CD4-positive, alpha-beta T cell treated with Interleukin-6 at 100 ng/mL for 8 hours (primary cell): ENCODE measurements at places on chromosomes 7 and 10.
A peak's percentile ranks its signal among the peaks of the same experiment; 100 is the strongest.

DNA sequence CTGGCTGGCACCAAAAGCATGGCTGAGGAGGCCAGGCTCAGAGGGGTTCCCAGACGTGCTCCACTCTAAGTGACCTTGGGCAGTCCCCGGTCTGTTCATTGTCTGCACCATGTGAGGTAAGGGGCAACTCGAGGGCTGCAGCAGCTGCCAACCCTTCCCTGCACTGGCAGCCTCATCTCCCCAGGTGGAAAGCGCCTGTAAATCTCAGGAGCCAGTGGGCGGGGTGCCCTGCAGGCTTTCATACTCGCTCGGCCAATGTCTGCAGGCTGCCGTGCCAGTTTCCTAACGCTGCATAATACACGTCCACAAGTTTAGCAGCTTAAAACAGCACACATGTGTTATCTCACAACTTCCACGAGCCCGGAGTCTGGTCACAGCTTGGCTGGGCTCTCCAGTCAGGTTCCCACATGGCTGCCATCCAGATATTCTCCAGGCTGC, 12.6 kb upstream of the GDF10 start:
- DNase-seq = no peak

- DNase-seq = no peak
Observed at GRCh38 chr10:17255512-17255911, 27.5 kb downstream of the VIM start.

- peak; percentile 78 for DNase-seq
Observed at GRCh38 chr10:114304571-114305421, 65.7 kb downstream of the VWA2 start.

DNA sequence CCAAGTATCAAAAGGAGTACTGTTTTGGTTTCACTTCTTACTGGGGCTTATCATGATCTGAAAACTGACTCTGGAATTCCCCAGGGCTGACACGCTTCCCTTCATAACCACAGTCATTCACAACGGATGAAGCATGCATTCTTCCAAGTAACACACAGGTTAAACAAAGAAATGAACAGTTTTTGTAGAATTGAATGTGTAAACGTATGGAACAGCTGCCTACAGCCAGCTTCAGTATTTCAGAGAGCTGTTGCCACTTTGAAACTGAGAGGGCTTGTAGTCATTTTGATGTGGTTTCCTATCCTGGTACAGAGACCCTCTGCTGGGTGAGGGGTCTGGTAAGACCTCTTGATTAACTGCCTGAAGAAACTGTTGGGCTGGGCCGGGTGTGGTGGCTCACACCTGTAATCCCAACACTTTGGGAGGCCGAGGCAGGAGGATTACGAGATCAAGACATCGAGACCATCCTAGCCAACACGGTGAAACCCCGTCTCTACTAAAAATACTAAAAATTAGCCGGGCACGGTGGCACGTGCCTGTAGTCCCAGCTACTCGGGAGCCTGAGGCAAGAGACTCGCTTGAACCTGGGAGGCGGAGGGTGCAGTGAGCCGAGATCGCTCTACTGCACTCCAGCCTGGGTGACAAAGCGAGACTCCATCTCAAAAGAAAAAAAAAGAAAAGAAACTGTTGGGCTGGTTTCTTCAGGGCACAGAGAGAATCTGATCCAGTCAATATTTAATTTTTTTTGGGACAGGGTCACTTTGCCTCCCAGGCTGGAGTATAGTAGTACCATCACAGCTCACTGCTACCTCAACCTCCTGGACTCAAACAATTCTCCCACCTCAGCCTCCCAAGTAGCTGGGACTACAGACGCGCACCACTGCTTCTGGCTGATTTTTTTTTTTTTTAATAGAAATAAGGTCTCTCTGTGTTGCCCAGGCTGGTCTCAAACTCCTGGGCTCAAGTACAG, 4.7 kb downstream of the NFE2L3 start:
- DNase-seq = peak; percentile 56

GRCh38 chr10:3906511-3907111, 121.6 kb upstream of the KLF6 start:
- DNase-seq = no peak

GRCh38 chr10:23585186-23585585, 146.3 kb downstream of the OTUD1 start:
- no peak for DNase-seq

- no peak for DNase-seq
Observed at GRCh38 chr10:120426306-120426705, 30.7 kb upstream of the PLPP4 start.

DNA sequence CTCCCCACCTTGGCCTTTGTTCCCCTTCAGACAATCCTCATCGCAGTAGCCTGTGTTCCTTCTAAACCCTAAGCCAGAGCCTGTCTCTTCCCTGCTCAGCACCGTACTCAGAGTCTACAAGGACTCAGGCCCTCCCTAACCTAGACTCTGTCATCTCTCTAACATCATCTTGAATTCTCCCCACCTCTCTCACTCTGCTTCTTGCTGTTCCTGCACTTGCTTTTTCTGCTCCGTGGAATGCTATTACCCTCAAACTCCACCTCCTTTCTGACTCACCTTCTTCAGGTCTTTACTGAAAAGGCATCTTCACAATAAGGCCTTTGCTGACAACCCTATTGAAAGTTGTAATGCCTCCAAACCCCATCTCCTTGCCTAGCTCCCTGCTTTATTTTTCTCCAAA, 141.0 kb downstream of the DKK1 start:
- no peak for DNase-seq

GRCh38 chr10:113854761-113855588, 514 bp downstream of the NHLRC2 start:
- DNase-seq = peak; percentile 10

- no peak for DNase-seq
Observed at GRCh38 chr7:128836729-128837348, 6.6 kb downstream of the FLNC start.

- no peak for DNase-seq
Observed at GRCh38 chr7:32658034-32658433, 162.7 kb downstream of the AVL9 start.

GRCh38 chr7:85972504-85973141, 671.1 kb upstream of the GRM3 start:
- no peak for DNase-seq

DNA sequence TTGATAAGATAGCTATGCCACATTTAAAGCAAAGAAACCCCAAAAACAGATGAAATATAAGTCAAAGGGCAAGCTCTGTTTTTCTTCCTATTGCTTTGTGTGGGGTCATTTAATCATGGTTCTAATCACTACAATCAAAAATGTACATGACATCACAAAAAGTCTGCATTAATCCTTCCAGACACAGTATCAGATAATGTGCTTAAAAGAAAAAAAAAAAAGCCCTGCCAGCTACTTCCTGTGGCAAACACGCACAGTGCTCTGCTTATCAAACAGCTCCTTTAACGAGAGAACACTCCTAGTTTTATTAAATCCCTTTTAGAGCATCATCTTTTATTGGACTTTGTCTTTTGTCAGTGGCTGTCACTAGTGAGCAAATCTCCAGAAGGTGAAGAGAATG, 1005.8 kb downstream of the GATA3 start:
- peak; percentile 3 for DNase-seq

- peak; percentile 61 for DNase-seq
Observed at GRCh38 chr10:119206603-119207365, 587 bp upstream of the GRK5 start.

- DNase-seq = no peak
Observed at GRCh38 chr10:6713716-6714115, 133.6 kb upstream of the PRKCQ start.

GRCh38 chr10:69649786-69650550, 19.9 kb downstream of the FAM241B start:
- DNase-seq = no peak

DNA sequence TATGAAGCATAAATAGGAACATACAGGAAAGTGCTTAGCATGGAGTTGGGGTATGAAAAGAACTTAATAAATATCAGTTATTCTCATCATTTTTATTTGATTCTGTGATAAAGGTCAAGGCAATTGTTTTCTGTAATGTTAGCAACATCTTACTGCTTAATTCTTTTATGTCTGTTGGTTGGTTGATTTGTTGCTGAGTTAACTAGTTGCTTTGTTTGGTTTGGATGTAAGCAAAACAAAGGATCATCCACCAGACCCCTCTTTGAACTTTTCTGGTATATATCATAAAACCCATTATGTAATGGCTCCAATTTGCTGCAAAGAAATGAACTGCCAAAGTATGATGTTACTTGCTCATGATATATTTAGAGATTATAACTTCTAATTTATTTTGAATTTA, 44.5 kb downstream of the CH25H start:
- DNase-seq = no peak

GRCh38 chr10:71512761-71513539, 116.2 kb downstream of the CDH23 start:
- no peak for DNase-seq

- no peak for DNase-seq
Observed at GRCh38 chr10:34171957-34172527, 643.1 kb downstream of the PARD3 start.

GRCh38 chr10:35493196-35494118, 111.7 kb upstream of the GJD4 start:
- no peak for DNase-seq

GRCh38 chr10:32349968-32350738, 3.2 kb upstream of the EPC1 start:
- no peak for DNase-seq

DNA sequence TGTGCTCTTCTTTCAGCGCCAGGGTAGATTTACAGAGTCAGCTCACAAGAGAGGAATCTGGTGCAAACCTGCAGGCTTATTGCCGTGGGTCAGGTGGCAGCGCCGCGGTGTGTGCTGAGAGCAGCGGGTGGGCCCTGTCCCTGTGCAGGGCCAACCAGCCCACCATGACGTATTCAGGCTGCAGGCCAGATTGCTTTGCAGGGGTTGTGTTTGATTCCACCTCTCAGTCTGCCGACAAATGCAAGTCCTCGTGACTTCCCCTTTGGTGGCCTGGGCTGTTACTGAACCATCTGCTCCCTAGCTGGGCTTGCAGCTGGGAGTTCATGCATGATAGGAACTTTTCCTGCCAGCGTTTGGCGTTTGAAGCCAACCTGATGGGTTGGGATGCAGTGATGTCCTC, 66.7 kb upstream of the LEP start:
- DNase-seq = no peak

DNA sequence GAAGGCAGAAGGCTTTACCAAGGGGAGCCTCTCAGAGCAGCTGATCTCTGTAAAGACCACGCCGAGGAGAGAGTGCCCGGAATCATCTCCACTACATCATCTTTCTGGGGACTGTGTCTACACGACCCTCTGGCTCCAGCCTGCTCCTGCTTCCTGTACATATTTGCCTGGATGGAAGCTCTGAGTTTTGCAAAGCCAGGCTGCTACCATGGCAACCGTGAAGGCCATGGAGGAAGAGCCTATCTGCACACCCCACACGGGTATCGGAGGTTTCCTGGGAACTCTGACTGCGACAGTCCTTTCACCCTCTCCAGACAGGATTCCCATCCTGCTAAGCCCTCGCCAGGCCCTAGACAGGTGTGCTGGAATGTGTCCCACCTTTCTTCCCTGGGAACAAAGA, 83.4 kb upstream of the TNRC18 start:
- DNase-seq = no peak

GRCh38 chr7:122588621-122589020, 110.3 kb downstream of the RNF133 start:
- DNase-seq = no peak
